ENCODE measurements at places on chromosomes 7 and 10. TPM values are rescaled to one million over a fixed set of nuclear protein-coding genes. Genes with fewer than 3 reads are reported as not detected.

DNA sequence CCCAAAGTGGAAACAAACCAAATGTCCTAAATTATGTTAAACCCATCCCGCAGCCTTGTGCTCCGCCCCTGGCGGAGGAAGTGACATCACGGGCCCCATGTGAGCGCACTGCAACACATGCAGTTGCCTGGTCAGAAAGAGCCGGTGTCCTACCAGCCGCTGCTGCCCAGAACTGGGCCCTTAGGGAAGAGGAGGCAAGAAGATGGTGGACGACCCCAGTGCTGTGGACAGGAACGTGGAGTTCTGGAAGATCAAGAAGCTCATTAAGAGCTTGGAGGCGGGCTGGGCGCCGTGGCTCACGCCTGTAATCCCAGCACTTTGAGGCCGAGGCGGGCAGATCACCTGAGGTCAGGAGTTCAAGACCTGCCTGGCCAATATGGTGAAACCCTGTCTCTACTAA, 18.0 kb downstream of the RHEB start:
- no peak for DNase-seq
- H3K4me3 ChIP-seq, result no peak overlapping the region
- no peaks in the 10 kb centered on the region for H3K36me3 ChIP-seq
- no peak overlapping the region for H3K27ac ChIP-seq

DNA sequence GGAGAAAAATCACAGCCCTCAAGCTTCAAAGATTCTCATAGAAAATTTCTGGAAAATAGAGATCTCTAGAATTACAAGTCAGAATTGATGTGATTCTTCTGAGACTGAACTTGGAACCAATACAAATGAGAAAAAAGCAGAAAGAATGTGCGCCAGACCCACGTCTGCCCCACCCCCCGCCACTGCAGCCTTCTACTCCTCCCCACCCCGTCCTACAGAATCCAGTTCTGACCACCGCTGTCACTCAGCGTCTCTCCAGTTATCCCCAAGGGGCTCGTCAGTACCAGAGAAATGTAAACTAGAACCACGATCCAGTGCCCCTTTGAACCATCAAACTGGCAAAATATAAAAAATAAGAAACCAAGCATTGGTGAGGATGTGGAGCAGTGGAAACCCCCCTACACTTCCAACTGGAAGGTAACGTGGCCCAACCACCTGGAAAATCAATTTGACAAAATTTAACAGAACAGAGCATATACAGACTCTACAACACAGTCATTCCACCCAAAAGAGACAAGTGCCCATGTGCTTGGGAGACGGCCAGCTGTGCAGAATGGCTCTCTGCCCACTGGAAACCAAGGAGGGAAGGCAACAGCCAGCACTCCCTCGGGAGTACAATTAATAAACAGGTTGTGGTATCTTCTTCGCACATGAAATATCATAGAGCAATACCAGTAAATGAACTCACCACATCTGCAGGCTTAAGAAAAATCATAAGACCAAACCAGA, 397.9 kb downstream of the TNS3 start:
- no peaks in the 10 kb centered on the region for H3K4me1 ChIP-seq
- DNase-seq, result no peak
- H3K4me3 ChIP-seq, result no peak overlapping the region
- H3K27ac ChIP-seq, result no peak overlapping the region
- H3K27me3 ChIP-seq, result no peaks in the 10 kb centered on the region

GRCh38 chr7:99833289-99833877, 5.6 kb downstream of the CYP3A43 start:
- H3K36me3 ChIP-seq, result no peaks in the 10 kb centered on the region
- H3K4me3 ChIP-seq, result no peak overlapping the region
- no peak for DNase-seq
- no peaks in the 10 kb centered on the region for H3K27me3 ChIP-seq

DNA sequence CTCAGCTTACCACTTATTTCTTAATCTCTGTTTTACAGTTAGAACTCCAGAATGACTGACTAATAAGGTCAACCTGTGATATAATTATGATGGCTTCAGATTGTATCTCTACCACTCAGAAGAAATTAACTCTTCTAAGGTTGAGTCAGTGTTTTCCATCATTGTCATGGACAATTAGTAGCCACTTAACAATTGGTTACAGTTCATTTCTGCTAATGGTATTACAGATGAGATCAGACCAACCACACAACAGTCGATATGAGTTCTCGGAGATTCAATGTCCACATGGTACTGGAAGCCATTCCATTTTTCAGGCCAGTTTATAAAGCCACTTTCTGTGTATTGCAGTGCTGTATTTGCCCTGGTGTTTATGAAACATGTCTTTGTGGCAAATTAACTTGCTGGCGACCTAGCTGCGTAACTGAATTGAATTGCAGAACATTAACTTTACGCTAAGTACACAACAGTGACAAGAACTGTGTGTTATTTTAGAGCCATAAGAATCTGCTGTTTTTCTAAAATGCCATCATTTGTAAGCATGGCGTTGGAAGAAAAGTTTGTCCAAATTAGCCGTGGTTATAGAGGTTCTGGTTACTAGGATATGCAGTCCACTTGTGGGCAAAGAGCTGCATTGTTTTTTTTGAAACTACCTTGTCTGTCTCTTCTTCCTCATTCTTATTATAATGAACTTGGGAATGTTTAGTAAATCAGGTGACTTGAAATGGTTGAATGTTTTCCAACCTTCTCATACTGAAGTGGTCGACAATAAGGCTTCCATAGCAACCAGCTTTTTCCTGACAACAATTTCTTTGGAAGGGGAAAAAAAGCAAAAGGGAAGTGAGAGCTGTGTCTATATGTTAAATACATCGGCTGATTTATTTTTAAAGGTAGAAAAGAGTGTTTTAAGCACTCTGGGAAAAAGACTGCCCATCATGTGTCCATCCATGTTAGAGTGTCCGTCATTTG, 76.4 kb downstream of the CELF2 start:
- H3K27me3 ChIP-seq, result no peaks in the 10 kb centered on the region
- peaks cover 5% of the 10 kb centered on the region for H3K4me1 ChIP-seq
- DNase-seq, result no peak
- no peaks in the 10 kb centered on the region for H3K36me3 ChIP-seq
- no peak overlapping the region for H3K4me3 ChIP-seq

DNA sequence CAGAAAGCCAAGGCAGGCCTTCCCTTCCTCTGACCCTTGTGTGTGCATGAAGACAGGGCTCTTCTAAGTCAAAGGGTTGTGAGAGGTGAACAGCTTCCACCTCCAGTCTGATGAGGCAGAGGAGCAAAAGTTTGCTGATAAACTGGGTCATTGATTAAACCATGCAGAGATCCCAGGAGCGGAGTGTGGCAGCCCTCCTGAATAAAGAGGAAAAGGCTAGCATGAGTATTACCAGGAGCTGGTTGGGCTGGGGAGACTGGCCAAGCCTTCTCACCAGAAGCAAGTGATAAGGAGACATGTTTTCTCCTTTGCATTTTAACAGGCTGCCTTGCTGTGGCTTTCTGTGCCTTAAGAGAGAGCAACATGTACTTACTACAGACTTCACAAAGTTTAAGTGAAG, 10.2 kb downstream of the LMOD2 start:
- no peaks in the 10 kb centered on the region for H3K27me3 ChIP-seq
- H3K36me3 ChIP-seq, result no peaks in the 10 kb centered on the region
- DNase-seq, result no peak
- H3K27ac ChIP-seq, result no peak overlapping the region
- no peak overlapping the region for H3K4me3 ChIP-seq

GRCh38 chr10:8628351-8628750, 573.9 kb downstream of the GATA3 start:
- no peaks in the 10 kb centered on the region for H3K4me1 ChIP-seq
- H3K36me3 ChIP-seq, result no peaks in the 10 kb centered on the region
- no peak overlapping the region for H3K4me3 ChIP-seq
- no peaks in the 10 kb centered on the region for H3K27me3 ChIP-seq

DNA sequence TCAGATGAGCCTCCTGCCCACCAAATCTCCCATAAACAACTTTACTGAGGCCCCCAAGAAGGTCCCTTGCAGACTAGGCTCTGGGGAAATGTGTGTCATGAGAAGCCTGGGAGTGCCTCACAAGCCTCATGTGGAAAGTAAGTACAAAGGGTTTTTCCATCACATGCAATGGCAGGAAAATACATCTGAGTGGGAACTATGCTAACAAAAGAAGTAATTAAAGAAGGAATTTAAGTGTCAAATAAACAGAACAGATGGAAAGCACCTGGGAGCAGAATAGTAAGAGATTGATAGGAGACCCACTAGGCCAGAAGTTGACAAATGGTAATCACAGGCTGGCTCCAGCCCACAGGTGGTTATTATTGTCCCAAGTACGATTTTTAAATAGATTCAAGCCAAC, 20.5 kb downstream of the GSAP start:
- H3K27me3 ChIP-seq, result no peaks in the 10 kb centered on the region
- no peaks in the 10 kb centered on the region for H3K4me1 ChIP-seq
- no peak overlapping the region for H3K4me3 ChIP-seq
- no peaks in the 10 kb centered on the region for H3K36me3 ChIP-seq

GRCh38 chr10:102147561-102147960, 4.6 kb upstream of the NOLC1 start:
- DNase-seq, result no peak
- peaks cover 4% of the 10 kb centered on the region for H3K4me1 ChIP-seq
- H3K36me3 ChIP-seq, result peaks cover 18% of the 10 kb centered on the region
- no peak overlapping the region for H3K4me3 ChIP-seq
- H3K27ac ChIP-seq, result no peak overlapping the region

DNA sequence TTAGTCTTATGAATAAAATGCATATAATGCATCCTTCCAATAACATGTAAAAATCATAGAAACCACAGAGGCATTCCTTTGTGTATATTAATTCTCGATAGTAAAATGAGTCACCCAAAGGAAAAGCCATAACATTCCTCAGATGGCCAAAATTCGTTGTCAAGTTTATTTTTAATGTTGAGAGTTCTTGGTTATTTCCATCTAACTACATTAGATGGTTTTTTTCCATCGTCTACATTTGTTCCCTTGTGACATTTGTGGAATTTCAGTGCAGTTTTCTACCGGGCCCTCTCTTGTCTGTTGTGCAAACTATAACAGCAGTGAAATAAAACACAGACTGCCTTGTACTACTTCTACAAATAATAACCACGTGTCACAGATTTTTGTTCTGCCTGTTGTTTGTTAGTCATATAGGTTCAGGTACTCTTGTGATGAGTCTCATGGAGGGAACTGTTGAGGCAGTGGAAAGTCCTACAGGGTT, 54.7 kb upstream of the CCAR1 start:
- no peaks in the 10 kb centered on the region for H3K27me3 ChIP-seq
- DNase-seq, result no peak
- H3K4me1 ChIP-seq, result no peaks in the 10 kb centered on the region
- no peak overlapping the region for H3K4me3 ChIP-seq
- no peak overlapping the region for H3K27ac ChIP-seq

- no peak overlapping the region for H3K4me3 ChIP-seq
- H3K4me1 ChIP-seq, result peaks cover 6% of the 10 kb centered on the region
- no peaks in the 10 kb centered on the region for H3K36me3 ChIP-seq
- no peak overlapping the region for H3K27ac ChIP-seq
- DNase-seq, result peak; percentile 86
- H3K27me3 ChIP-seq, result no peaks in the 10 kb centered on the region
Measured at GRCh38 chr7:1473864-1474512, 14.7 kb upstream of the MICALL2 start.

DNA sequence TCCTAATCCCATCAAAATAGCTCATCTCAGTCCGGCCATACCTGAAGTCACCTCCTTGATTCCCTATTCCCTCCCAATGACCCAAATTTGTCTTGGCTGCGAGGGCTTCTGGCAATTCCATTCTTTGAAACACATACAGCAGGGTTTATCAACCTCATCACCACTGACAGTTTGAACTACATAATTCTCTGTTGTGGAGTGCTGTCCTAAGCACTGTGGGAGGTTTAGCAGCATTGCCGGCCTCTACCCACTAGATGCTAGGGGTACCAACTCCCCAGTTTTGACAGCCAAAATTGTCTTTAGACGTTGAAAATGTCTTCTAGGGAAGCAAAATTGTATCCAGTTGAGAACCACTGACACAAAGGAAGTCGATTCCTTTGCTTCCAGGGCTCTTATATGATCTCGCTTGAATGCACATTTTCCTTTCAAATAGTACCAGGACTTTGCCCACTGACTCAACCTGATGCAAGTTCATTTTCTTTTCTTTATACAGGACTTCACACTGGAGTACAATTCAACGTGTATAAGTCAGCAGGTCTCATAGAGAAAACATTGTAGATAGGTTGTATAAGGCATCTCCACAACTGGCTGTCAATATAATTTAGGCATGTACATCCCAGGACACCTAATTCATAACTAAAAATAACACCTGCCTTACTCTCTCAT, 133.3 kb downstream of the STRA8 start:
- no peaks in the 10 kb centered on the region for H3K4me1 ChIP-seq
- no peaks in the 10 kb centered on the region for H3K36me3 ChIP-seq
- no peaks in the 10 kb centered on the region for H3K27me3 ChIP-seq
- no peak for DNase-seq

DNA sequence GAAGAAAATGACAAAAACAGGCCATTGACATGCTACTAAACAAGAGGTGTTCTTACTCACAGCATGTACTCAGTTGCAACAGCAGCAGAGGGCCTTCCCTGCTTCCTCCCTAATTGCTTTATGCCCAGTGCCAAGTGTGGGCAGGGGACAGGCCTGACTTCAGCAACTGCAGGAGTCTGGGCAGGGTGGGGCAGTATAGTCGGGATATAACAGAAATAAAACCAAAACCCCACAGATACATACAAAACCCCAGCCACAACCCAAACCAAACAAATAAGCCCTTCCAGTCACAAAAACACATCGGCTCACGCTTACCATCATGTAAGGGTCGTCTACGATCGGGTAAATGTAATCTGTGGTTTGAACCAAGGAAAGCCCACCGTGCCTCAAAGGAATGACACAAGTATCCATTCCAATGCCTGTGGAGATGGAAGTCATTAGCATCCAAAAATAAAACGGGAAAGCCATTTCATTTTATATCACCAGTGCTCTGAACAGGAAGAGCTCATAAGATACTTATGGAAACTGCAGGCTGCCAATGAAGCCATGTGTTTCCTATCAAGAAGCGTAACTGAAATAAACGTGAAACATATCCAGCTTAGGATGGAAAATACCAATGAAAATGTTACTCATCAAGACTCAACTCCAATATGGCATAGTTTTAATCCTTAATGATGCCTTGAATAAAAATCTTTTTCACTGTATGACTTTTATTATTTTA, 9.5 kb downstream of the SEPHS1 start:
- no peak overlapping the region for H3K4me3 ChIP-seq
- H3K36me3 ChIP-seq, result no peaks in the 10 kb centered on the region
- no peak for DNase-seq
- H3K4me1 ChIP-seq, result peaks cover 10% of the 10 kb centered on the region

TCAF2 gene
- 18.0 TPM for total RNA-seq

ASB10 gene
- total RNA-seq, result not detected

MSRB2 gene
- total RNA-seq, result 3.2 TPM

CXCL12 gene
- total RNA-seq, result not detected

METTL27 gene
- total RNA-seq, result not detected

SMO gene
- total RNA-seq, result 0.33 TPM

ZNF365 gene
- total RNA-seq, result 0.93 TPM

TEX36 gene
- not detected for total RNA-seq

PILRA gene
- total RNA-seq, result 0.84 TPM

XPNPEP1 gene
- 56.1 TPM for total RNA-seq

BAZ1B gene
- total RNA-seq, result 118 TPM
